Cerebellum (tissue), 4 donors: ENCODE measurements at places on chromosomes 16 and 17. TPM values are rescaled to one million over a fixed set of nuclear protein-coding genes. Genes with fewer than 3 reads are reported as not detected.

Gene FBXL16
- 5.4 TPM for total RNA-seq

Gene CTRB2
- total RNA-seq: not detected

Gene CHST5
- total RNA-seq: 0.45 TPM

Gene GPS1
- total RNA-seq: 52.9 TPM

Gene MYLK3
- total RNA-seq: 1.3 TPM

Gene NTN1
- 14.8 TPM for total RNA-seq

Gene PKMYT1
- total RNA-seq: 5.0 TPM

Gene BAHCC1
- 20.5 TPM for total RNA-seq

DNA sequence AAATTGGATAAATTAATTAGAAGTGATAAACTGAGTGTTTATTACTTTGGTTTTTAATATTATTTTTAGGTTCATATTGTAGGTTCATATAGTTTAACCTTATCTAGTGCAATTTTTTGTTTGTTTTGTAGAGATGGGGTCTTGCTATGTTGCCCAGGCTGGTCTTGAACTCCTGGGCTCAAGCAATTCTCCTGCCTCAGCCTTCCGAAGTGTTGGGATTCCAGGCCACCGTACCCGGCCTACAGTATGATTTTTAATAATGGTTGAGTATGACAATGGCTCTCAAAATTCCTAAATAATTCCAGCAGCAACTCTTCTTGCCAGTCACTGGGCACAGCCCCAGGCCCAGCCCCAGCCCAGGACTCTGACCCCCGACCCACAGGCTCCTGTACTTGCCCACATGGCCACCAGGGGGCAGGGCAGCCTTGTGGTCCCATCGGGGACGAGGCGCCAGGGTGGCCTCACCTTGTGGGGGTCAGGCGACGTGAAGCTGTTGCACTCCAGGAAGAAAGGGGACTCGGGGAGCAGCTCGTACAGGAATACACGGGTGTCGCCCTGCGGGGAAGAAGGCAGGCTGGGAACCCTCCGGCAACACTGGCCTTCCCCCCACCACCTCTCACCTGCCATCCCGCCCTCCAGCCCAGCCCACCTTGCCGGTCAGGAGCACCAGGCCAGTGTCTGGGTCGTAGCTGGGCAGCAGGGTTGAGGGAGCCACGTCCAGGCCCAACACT, 7.9 kb upstream of the PAM16 start:
- DNase-seq: peak; percentile 59

GRCh38 chr16:87198328-87198832, 118.8 kb downstream of the C16orf95 start:
- DNase-seq: no peak

DNA sequence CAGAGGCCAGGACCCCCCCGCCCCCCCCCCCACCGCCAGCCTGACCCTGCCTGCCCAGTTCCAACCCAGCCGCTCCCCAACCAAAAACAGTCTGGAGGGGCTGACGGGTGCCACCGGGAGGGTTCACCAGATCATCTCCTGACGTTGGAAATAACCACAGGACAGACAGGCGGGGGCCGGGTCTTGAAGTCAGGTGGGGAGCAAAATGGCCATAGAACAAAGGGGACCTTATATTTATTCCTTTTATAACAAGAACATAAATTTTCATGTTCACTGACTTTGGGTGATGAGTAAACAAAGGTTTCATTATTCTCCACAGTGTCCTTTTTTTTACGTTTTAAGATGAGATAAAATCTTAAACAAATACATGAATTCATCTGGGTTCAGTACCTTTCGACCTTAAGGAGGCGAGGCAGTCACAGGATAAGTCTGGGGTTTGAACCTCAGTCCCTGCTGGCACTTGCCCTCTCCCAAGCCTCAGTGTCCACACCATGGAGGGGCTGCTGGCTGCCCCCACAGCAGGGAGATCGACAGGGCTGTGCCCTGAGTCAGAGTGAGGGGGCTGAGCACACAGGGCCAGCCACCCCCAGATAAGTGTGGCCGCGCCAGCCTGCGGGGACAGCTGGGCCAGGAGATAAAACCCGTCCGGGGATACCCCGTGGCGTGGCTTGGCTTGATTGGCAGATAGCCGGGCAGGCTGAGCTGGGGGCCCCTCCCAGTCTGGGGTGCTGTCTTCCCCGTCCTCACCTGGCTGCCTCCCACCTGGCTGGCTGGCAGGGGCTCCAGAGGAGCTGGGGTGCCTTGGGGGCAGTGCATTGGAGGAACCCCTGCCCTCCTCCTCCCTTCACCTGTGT, 15.0 kb downstream of the SLC7A5 start:
- DNase-seq: no peak

- DNase-seq: no peak
Observed at GRCh38 chr16:19980632-19981265, 92.9 kb downstream of the GPR139 start.

DNA sequence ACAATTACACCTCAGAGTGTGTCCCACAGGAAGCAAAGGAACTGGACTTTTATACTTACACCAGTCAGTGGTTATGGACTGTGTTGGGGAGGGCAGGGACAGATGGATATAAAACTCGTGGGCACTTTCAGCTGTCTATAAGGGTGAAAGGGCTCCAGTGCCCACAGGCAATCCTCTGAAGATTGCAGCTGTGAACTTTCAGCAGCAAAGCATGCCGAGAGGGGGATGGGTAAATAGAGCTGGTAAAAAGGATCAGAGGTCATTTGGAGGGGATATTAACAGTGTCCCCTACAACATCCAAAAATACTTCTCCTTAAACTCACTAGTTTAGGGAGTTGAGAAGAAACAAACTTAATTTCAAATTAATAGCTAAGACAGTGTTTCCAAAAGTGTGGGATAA, 13.3 kb upstream of the RFWD3 start:
- no peak for DNase-seq

DNA sequence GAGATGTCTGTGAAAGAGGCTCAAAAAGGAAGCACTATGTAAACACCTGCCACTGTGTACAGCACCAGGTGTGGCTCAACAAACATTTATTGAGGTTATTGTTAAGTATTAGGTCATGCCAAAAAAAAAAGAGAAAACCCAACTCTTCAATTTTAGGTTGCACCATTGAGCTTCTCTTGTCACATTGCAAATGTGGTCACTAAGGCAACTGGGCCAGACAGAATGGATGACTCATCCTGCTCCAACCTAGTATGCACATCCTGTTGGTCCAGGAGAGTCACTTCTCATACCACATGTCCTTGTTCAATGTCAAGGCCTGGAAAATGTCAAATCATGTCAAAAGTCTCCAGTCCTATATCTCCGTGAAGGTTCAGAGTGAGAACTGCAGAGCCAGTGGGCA, 25.0 kb downstream of the HOXB1 start:
- DNase-seq: no peak

DNA sequence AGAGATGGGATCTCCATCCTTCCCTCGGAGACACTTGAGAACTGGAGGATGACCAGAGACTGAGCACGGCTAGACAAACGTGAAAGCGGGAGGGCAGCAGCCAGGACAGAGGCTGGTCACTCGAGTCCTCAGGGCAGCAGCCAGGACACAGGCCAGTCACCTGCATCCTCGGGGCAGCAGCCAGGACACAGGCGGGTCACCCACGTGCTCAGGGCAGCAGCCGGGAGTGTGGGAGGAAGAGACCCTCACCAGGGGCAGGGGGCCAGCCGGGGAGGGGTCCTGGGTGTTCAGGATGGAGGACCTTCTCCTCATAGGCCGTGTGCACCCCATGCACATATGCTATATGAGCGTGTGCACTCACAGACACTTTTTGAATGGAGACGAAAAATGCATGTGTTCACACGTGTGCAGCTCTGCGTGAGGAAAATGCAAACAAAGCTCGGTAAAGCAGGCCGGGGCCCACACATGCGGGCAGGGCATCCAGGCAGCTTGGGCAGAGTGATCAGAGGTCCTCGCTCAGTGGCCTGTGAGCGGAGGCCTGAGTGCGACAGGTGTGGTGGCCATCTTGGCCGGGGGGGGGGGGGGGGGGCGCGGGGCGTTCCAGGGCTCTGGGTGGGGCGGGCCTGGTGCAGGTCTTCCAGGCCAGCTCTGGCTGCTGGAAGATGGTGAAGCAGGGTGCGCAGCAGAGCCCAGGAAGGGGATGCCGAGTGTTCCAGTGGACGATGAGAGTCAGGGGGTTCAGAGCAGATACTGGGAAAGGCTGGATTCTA, 26.7 kb downstream of the ZNF469 start:
- no peak for DNase-seq

- DNase-seq: no peak
Observed at GRCh38 chr17:54888981-54889380, 11.7 kb upstream of the TOM1L1 start.

DNA sequence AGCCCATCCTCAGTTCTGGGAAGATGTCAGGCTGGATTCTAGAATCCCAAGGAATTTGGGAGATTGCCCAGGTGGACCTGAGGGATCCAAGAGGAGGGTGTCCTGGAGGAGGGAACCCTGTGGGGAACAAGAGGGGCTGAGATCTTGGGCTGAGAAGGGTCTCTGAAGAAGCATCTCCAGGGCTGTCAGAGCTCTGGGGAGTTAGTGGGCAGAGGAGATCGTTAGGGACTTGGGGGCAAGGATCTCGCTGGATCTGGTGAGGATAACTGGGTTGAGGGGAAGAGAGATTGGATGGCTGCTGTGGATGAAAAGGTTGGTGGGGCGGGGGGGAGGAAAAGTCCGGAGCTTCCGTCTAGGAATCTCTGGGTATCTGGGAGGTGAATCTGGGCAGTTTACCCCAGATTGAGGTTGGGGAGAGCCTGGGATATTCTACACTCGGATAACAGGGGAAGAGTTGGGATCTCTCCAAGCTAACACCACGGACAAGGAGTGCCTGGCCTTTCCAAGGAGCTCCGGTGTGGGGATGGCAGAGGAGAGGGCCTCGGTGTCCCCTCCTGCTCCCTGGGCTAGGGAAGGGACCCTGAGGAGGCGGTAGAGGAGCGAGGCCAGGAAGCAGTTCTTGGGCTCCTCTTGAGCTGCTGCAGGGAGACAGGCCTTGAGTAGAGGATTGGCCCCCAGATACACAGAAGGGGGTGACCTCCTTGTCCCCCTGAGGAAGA, 1.7 kb downstream of the FBXL19 start:
- no peak for DNase-seq

GRCh38 chr17:74259667-74260524, 14.1 kb upstream of the DNAI2 start:
- DNase-seq: no peak

- no peak for DNase-seq
Observed at GRCh38 chr17:76384987-76385891, 830 bp downstream of the SPHK1 start.

DNA sequence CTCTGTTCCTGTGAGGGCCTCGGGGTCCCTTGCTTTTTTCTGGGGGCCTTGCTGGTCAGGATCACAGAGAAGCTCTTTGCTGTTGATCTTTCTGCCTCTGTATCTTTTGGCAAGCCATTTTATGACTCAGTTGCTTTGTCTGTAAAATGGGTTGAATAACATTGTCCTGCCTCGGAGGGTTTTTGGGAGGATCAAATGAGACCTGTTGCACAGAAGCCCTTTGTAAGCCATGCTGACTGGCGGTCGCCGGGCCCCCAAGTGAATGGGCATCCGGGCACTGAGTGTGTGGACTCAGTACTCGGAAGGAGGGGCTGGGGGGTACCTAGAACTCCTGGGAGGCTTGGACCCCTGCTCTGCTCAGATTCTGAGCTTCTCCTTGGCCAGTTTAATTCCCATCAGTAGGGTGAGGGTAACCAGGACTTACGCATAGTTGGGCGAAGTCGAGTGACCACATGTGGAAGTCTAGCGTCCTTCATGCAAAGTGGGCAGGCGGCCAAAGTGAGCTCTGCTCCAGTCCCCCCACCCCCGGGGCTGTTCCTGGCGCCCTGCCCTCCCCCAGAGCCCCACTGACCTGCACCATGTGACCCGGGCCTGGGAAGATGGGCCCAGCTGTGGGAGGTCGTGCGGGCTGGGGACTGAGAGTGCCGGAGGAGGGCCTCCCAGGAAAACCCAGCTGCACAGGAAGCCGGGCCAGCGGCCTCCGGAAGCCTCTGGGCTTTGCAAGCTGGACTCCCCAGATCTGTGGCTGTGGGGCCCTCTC, 284.0 kb downstream of the SEC14L1 start:
- DNase-seq: no peak

DNA sequence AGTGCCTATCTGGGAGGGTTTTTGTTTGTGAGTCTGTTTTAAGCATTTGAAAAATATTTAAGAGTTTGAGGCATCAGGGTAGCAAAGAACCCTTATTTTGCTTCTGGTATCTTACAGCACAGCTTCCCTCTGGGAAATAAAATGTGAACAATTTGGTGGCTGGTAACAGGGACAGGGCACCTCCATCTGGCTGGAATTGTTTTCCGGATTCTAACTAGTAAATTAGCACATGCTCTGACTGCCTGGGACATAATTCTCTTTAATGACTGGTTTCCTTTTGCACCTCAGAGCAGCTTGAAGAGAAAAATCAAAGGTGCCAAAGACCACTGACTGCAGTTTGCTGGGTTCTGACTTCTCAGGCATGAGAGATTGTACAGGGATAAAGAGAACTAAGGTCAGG, 469.1 kb downstream of the GRIN2A start:
- no peak for DNase-seq

- DNase-seq: no peak
Observed at GRCh38 chr17:48592057-48592514, 1.5 kb downstream of the HOXB5 start.

- no peak for DNase-seq
Observed at GRCh38 chr17:14833201-14833785, 431.8 kb downstream of the PMP22 start.

DNA sequence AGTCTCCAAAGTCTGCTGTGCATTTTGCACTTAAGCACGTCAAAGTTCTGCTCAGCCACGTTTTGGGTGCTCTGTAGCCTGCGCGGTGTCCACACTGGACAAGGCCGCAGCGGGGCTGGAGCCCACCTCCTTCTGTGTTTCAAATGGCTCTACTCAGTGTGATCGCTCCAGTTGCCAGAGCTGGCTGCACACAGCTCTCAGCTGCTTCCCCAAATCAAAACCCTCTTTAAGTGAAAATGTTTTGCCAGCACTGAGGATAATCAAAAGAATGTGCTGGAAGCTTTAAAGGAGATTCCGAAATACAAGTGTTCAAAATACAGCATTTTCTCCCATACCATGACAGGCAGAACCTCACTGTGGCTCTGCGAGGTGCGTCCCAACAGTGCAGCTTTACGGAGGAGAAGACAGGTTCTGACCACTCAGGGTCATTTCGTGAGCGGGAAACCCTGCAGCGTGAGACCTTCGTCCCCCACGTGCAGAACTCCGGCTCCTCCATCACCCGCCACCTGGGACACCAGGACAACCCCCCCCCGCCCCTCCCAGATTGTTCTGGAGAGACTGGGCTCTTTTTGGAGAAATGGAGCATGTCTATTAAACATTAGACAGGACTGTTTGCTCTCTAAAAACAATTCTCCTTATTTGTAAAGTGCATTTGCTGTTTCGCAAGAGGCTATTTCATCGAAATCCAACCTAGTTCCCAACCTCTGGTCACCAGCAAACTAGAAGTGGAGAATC, 16.6 kb downstream of the TBC1D16 start:
- no peak for DNase-seq

DNA sequence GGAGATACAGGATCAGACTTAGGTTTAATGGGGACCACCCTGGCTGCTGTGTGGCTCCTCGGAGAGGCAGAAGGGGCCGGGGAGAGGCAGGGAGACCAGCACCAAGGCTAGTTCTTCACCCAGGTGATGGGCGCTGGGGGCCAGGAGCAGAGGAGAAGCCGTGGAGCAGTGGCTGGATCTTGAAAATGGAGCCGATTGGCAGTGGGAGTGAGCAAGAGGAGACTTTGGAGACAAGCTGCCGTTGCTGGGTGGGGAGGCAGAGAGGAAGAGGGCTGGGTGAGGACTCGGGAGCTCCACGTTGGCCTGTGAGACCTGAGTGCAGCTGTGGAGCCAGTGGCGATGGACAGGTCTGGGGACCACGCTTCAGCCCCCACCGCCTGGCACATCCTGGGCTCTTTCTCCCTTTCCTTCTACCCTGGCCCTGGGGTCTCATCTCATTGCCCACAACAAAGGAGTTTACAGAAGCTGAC, 9.0 kb downstream of the RAB11FIP4 start:
- no peak for DNase-seq
